Epithelial cell of alveolus of lung (primary cell): ENCODE measurements at places on chromosomes 12 and 14. TPM values are rescaled to one million over a fixed set of nuclear protein-coding genes. Genes with fewer than 3 reads are reported as not detected.

Gene POTEG
- total RNA-seq = not detected in 2 replicates

Gene AACS
- 10.2 and 29.3 TPM in 2 replicates for total RNA-seq

Gene KRT2
- not detected in 2 replicates for total RNA-seq

Gene RIC8B
- total RNA-seq = 6.7 and 20.4 TPM in 2 replicates

Gene RIMBP2
- total RNA-seq = not detected in 2 replicates

Gene EPS8
- 30.1 and 41.0 TPM in 2 replicates for total RNA-seq

Gene GTF2H3
- total RNA-seq = 24.4 and 37.4 TPM in 2 replicates

Gene PTCSC3
- not detected in 2 replicates for total RNA-seq

Gene EIF2S1
- total RNA-seq = 75.3 and 128 TPM in 2 replicates

Gene INHBE
- 0.24 and 12.4 TPM in 2 replicates for total RNA-seq

Gene TAPBPL
- total RNA-seq = 5.8 and 14.5 TPM in 2 replicates

Gene SAMD15
- total RNA-seq = 0.39 and 0.48 TPM in 2 replicates

Gene PTPRQ
- total RNA-seq = 0.13 and 0.24 TPM in 2 replicates

Gene CCDC60
- not detected in 2 replicates for total RNA-seq

Gene ZNF839
- total RNA-seq = 5.9 and 7.9 TPM in 2 replicates

Gene BICDL1
- total RNA-seq = under 0.01 TPM in 1 of 2 replicates, not detected in the other

Gene OR6C65
- not detected in 2 replicates for total RNA-seq

Gene TMEM63C
- total RNA-seq = 0.65 TPM in 1 of 2 replicates, not detected in the other

Gene KCNA1
- total RNA-seq = not detected in 2 replicates

Gene BATF
- total RNA-seq = not detected in 2 replicates

Gene ZNF605
- 1.8 and 7.9 TPM in 2 replicates for total RNA-seq

Gene TAS2R7
- not detected in 2 replicates for total RNA-seq

Gene EPYC
- not detected in 2 replicates for total RNA-seq

Gene GPRC5D
- total RNA-seq = not detected in 2 replicates

Gene CLEC2B
- 8.6 and 9.8 TPM in 2 replicates for total RNA-seq

Gene HPD
- total RNA-seq = 0.52 and 1.5 TPM in 2 replicates

Gene RASAL1
- total RNA-seq = not detected in 2 replicates

Gene USP44
- 0.72 and 1.8 TPM in 2 replicates for total RNA-seq

Gene LRRIQ1
- total RNA-seq = 0.13 and 0.48 TPM in 2 replicates

Gene KITLG
- total RNA-seq = 25.2 and 47.7 TPM in 2 replicates

Gene CCDC177
- total RNA-seq = under 0.01 and 0.16 TPM in 2 replicates

Gene LAG3
- total RNA-seq = 1.6 TPM in 1 of 2 replicates, not detected in the other

Gene TSHR
- total RNA-seq = not detected in 2 replicates

Gene MCRS1
- total RNA-seq = 54.7 and 68.9 TPM in 2 replicates

Gene FOXA1
- 2.1 and 2.7 TPM in 2 replicates for total RNA-seq

Gene KRT86
- total RNA-seq = not detected in 2 replicates

Gene VASH1
- 7.2 and 12.7 TPM in 2 replicates for total RNA-seq
